Spleen (tissue), 13 donors: ENCODE measurements at places on chromosomes 5 and 9. TPM values are rescaled to one million over a fixed set of nuclear protein-coding genes. Genes with fewer than 3 reads are reported as not detected.

Gene NIM1K
- 0.34 TPM for total RNA-seq

Gene WNK2
- 9.1 TPM for total RNA-seq

Gene LCN1
- total RNA-seq: not detected

Gene COL23A1
- total RNA-seq: 0.98 TPM

Gene EQTN
- 0.56 TPM for total RNA-seq

Gene GFRA3
- not detected for total RNA-seq

Gene EIF4EBP3
- total RNA-seq: 11.5 TPM

Gene PCDHGC4
- total RNA-seq: 2.6 TPM

Gene IL13
- total RNA-seq: not detected

Gene GRM6
- total RNA-seq: not detected

Gene IFNA21
- total RNA-seq: not detected

Gene CDO1
- 1.5 TPM for total RNA-seq

Gene SLC36A2
- not detected for total RNA-seq

Gene FABP6
- total RNA-seq: not detected

Gene SLC22A4
- total RNA-seq: 6.3 TPM

Gene SLC45A2
- total RNA-seq: not detected

Gene NTRK2
- total RNA-seq: 22.7 TPM

Gene CLINT1
- total RNA-seq: 54.7 TPM

Gene SHC3
- 0.09 TPM for total RNA-seq

Gene PAXX
- total RNA-seq: 59.8 TPM

Gene FIBCD1
- 0.51 TPM for total RNA-seq

Gene CD72
- 127 TPM for total RNA-seq

Gene CCDC171
- 2.1 TPM for total RNA-seq

Gene MTX3
- total RNA-seq: 16.0 TPM

Gene STING1
- total RNA-seq: 137 TPM

Gene SMC2
- total RNA-seq: 12.4 TPM

Gene SLC36A3
- not detected for total RNA-seq

Gene RPS23
- total RNA-seq: 1,734 TPM

Gene SLC2A6
- total RNA-seq: 22.9 TPM

Gene DMRT3
- total RNA-seq: not detected

Gene CCIN
- 1.0 TPM for total RNA-seq

Gene COL27A1
- total RNA-seq: 11.3 TPM

Gene KDM4C
- total RNA-seq: 64.2 TPM

Gene NEUROG1
- total RNA-seq: not detected

Gene FOXI1
- not detected for total RNA-seq
